Brain pericyte (primary cell): ENCODE measurements at places on chromosomes 7 and 10.

GRCh38 chr7:92798517-92799249, 37.7 kb downstream of the CDK6 start:
- no peak for DNase-seq

DNA sequence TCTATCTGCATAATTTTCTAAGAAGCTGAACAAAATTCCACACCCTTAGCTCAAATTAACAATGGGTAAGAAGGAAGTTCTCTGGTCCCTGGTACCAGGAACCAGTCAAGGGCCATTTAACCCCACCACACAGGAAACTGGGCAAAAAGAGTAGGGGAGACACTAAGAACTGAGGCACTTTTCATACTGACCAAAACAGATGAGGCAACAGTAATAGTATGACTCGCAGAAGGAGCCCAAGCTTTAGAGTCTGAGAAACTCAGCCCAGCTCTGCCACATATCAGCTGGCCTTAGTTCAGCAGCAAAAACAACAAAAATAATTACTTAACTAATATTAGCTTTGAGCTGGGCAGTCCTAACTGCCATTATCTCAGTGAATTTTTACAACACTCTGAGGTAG, 221.2 kb downstream of the FAM107B start:
- DNase-seq = no peak

GRCh38 chr7:74449809-74450397, 3.8 kb upstream of the GTF2IRD1 start:
- no peak for DNase-seq

GRCh38 chr7:8089036-8089780, 120.6 kb downstream of the GLCCI1 start:
- no peak for DNase-seq

DNA sequence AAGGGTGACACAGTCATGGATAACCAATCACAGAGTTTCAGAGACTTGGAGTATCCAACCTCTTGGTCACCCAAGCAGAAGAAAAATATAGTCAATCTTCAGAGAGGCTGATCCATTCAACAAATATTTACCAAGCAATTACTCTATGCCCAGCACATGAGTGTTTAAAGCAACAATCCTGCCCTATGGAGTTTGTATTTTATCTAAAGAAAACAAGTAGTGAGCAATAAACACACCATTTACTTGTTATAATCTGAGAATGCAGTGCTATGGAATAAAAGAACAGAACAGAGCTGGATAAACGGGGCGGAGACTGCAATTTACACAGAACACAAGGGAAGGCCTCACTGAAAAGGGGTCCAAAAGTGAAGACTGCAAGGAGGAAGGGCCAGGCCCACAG, 63.8 kb downstream of the GRB10 start:
- DNase-seq = no peak

- DNase-seq = no peak
These were observed 126.2 kb upstream of the ACBD5 start for GRCh38 chr10:27366769-27367168.

GRCh38 chr10:88522715-88523114, 60.4 kb downstream of the RNLS start:
- no peak for DNase-seq

DNA sequence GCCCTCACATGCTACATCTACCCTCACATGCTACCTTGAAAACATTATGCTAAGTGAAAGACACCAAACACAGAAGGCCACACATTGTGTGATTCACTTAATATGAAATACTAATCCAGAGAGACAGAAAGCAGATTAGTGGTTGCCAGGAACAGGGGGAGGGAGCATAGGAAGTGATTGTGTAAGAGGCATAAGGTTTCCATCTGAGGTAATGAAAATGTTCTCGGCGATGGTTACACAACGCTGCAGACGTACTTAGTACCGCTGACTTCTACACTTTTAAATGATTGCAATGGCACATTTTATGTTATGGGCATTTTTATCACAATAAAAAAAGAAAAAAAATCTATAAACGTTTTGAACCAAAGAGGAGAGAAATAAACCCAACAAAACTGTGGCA, 742.3 kb downstream of the TYW1 start:
- DNase-seq = no peak

DNA sequence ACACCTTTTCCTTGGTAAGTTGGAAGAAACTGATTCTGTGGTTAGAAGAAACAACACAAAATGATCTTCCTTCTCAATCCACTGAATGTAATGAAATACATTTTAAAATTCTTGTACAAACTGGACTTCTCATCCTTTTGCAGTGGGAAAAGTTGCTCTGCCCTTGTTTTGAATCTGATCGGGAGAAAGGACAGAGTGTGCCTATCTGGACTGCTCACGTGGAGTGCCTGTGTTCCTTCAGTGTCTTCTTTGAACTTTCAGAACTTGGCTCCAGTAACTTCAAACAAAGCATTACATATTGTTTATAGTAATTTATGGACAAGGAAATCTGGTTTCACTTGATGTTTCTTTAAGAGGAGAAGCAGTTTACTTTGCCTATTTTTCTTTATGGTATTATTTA, 17.1 kb downstream of the SLC26A3 start:
- DNase-seq = no peak

GRCh38 chr10:88038268-88038667, 174.8 kb downstream of the PTEN start:
- DNase-seq = peak; percentile 50

DNA sequence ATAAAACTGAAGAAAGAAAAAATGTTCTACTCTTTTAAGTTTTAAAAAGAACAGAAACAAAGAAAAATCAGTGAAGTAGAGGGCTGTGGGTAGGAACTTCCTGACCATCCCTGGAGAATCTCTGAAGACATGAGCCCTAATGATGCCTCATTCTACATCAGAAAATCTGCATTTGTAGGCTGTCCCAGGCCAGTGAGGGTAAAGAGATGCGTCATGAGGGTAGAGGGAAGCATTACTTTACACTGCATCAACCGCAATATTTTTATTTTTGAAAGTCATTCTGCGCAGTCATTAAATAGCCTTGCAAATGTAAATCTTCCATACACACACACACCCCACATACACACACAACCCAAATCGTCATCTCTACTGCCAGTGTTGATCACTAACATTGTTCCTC, 82.1 kb upstream of the CABCOCO1 start:
- no peak for DNase-seq

DNA sequence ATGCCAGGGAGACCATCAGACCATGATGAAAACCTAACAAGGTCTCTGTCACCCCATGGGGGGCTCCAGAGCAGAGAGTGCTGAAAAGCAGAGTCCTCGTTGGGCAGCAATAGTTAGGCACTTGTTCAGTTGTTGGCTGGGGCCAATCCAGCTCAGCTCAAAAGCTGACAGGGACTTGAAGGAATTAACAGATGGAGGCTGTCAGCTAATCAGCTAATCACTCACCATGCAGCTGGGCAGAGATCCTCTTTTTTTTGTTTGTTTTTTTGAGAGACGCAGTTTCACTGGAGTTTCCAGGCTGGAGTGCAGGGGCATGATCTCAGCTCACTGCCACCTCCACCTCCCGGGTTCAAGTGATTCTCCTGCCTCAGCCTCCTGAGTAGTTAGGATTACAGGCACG, 18.1 kb downstream of the CEP55 start:
- no peak for DNase-seq

GRCh38 chr10:47047577-47048525, 136.6 kb downstream of the PTPN20 start:
- peak; percentile 36 for DNase-seq

GRCh38 chr10:127447197-127447596, 101.9 kb upstream of the NPS start:
- no peak for DNase-seq

DNA sequence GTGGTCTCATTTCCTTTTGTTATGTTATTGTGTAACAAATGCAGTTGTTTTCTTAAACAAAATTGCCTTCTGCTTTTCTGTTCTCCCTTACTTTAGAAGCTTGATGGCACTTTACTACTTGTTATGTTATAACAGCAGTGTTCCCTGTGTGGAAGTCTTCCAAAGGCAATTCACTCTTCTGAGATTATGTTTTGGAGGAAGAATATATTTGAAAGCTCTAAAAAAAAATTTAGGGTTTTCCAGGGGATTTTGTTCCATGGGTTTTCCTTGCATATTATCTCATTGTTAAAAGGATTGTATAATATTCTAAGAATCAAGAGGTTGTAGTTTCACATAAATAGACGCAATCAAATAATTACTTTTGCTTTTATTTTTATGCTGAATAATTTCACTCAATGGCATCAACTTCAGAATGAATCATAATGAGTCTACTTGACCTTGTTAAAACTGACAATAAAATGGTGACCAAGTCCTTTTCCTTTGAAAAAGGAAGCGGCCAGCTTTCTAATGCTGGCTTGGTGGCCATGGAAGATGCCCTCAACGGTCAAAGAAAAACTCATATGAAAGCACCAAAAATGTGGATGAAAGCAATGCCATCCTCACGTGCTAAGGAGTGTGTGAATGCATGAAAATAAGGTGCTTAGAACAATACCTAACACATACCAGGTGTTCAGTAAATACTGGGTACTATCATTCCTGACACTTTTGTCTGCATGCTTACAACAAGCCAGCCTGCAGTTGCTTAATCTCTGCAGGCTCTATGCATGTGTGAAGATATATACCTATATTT, 92.4 kb upstream of the KLF6 start:
- no peak for DNase-seq

DNA sequence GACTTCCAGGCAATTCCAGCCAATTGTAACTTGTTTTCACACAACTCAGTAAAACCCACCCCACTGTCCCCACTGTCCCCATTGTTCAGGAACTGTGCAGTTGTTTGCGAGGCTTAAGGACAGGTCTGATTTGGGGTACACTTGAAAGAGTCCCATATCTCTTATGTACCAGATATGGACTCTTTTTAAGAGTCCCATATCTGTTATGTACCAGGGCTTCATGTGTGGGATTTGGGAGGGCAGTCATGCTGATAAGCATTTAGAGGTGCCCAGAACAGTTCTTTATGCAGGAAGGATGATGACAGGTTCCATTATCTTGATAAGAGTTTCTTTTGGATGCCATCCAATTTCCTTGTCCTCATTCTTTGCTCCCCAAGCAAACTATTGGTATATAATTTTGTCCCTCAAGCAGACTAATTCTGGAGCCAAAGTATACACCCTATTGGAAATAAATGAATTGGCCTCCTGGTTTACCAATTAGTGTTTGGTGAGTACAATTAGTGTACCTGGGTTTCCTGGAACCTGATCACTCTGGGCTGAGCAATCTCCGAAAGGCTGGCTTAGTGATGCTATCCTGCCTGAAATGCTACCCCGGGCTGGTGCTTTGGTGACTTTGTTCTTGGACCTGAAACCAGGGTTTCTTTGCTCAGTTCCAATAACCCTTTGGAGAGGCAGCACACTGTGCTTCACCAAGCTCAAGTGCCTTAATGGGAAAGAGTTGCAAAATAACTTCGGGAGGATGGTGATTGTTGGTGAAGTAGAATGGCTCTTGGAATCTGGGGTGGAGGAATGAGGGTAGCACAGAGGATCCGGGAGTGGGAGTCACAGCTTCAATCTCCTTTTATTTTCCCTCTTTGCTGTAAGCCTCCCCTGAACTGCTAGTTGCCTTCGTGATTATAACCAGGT, 6.2 kb upstream of the DMBT1 start:
- no peak for DNase-seq

DNA sequence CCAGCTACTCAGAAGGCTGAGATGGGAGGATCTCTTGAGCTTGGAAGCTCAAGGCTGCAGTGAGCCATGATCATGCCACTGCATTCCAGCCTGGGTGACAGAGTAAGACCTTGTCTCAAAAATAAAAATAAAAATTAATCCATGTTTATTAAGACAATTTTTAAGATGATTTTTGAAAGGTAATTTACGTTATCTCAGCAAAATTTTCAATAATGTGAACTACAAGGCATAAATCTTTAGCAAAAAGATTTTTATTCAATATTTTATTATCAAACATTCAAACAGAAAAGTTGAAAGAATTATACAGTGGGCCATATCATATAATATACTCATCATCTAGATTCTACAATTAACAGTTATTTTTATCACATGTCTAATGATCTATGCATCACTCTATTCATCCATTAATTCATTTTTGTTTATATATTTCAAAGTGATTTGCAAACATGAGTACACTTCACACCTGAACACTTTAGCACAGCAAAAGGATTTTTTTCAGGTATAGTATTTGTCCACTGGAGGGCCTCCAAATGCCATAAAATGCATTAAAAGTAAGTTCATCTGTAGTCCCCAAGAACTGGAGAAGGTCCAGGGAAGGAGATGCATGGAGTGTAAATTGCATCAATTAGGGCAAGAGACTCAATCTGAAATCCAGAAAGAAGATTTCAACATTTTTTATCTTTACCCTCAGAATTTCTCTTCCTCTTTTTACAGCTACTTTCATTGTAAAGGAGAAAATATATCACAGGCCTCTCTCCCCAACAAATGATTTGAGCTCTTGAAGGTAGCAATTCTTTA, 38.6 kb upstream of the RSBN1L start:
- DNase-seq = no peak

DNA sequence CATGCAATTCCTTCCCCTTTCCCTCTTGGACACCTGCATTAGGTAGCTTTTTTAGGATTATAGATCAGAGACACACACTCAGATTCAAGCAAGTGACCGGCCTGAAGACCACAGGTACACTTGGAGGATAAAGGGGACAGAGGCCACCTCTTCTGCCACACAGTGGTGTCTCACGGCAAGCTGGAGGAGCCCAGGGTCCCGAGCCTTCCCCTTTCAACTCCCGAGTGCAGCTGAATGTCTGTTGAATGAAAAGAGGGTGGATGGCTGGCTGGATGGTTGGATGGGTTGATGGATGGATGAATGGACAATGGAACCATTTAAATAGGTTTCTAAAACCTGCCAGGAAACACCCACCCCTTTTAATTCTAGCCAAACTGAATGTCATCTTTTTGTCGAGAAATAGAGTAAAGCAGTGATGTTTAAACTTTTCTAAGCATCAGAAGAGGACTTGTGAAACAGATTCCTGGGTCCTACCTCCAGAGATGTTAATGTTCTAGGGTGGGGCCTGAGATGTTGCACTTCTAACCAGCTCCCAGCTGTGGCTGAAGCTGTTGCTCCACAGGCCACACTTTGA, 49.2 kb upstream of the ZMIZ1 start:
- DNase-seq = no peak

GRCh38 chr10:24202181-24202570, 6.8 kb upstream of the KIAA1217 start:
- DNase-seq = no peak

DNA sequence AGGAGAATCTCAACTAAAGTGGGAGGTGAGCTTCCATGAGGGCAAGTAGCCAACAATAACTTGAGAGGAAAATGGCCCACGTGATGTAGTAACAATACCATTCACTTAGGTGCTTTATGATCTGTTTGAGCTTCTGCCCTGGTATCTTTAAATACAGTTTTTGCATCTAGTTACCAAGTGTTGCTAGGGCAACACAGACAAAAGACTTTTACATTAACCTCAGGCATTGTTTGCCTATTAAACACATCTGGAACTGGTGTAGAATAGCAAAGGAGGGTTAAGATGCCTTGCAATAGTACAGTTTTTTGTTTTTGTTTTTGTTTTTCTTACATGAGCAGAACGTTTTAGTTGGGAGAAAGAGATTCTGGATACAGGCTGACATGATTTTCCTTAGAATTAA, 97.7 kb upstream of the MTPN start:
- DNase-seq = no peak
